ENCODE measurements at places on chromosomes 2 and 18.

DNA sequence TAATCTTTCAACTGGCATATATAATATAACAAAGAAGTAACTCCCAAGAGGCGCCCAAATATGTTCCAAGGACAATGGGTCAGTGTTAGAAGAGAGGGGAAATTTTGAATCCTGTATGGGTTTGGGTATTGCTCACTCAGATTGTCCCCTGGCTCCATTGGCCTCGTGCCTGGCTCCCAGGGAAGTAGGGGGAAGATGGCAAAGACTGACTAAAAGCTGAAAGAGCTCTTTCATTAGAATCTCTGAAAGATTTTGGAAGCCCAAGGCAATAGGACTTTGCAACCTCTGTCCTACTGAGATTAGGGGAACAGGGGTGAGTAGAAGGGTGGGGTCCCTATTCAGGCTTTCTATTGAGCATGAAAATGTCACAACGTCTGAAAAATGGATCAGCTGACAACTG lies 1272.8 kb upstream of the ZEB2 start:
- no peak for DNase-seq

DNA sequence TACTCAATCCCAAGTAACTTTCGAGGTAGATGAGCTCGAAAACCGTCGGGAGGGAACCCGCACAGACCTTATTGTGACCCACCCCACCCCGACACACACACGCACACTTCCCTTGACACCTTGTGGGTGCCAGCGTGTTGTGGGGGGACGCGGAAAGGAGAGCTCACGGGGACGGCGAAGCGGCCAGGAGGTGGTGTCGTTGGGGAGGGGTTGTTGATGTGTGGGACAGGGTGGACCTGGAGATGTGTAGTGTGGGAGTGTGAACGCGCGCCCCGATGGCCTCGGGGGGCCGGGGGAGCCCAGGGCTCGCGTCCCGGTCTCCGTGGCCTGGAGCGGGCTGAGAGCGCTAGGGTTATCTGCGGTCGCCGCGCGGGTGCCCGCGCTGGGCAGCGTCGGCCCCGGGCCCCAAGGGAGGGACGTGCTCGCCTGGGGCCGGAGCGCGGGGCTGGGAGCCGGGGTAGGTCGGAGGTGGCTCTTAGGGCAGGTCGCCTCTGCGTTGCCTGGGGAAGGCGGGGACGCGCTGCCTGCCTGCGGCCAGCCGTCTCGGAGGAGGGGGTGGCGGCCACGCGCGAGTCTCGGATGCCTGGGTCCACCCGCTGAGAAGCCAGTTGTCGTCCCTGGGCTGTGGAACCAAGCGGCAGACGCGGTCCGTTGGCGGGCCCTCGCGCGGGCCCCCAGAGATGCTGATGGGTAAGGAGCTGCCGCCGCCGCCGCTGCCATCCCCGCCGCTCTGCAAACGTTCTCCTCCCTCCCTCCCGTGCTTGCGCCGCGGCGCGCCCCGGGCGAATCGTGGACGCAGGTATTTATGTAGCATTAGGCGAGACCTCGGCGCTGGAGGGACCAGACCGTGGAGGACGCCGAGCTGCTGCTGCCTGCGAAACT lies 1.6 kb downstream of the KLHL29 start:
- DNase-seq, result no peak

GRCh38 chr18:22539051-22539765 lies 121.5 kb upstream of the CTAGE1 start:
- DNase-seq, result no peak

DNA sequence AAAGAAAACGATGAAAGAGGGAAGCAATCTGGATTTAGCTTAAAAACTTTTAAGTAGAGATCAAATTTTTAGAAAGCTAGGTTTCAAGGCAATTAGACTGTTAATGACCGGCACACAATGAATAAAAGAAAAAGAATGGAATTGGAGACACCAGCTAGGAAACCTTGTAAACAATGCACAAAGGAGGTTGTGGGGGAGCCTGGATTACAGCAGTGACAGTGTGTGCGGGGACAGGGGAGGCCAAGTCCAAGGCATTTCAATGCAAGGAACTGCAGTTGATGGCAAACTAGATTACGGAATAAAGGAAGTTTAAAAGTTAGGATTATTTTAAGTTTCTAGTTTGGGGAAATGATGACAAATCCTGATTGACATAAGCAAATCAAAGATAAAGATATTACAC lies 74.5 kb downstream of the DTNB start:
- DNase-seq, result no peak

DNA sequence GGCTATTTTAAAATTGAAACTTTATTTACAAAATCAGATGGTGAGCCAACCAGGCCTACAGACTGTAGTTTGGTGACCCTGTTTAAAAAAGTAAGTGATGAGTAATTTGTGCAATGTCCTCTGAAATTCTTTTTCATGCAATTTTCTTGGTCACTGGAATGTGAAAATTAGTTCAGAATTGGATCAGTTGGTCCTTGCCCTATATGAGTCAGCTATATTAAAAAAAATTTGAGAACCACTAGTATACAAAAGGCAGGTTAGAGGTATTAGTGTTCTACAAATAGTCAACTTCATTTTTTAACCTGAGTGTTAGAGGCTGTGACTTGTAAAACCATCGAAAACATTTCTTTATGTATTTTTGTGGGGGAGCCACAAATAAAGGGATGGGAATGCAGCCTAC lies 91.1 kb upstream of the NXPH2 start:
- no peak for DNase-seq

GRCh38 chr2:45452866-45453265 lies 158.2 kb downstream of the SRBD1 start:
- no peak for DNase-seq

- DNase-seq, result no peak
Observed at GRCh38 chr2:172826522-172826921, 90.9 kb downstream of the RAPGEF4 start.

- DNase-seq, result no peak
Observed at GRCh38 chr2:200243441-200243840, 63.1 kb upstream of the SPATS2L start.

DNA sequence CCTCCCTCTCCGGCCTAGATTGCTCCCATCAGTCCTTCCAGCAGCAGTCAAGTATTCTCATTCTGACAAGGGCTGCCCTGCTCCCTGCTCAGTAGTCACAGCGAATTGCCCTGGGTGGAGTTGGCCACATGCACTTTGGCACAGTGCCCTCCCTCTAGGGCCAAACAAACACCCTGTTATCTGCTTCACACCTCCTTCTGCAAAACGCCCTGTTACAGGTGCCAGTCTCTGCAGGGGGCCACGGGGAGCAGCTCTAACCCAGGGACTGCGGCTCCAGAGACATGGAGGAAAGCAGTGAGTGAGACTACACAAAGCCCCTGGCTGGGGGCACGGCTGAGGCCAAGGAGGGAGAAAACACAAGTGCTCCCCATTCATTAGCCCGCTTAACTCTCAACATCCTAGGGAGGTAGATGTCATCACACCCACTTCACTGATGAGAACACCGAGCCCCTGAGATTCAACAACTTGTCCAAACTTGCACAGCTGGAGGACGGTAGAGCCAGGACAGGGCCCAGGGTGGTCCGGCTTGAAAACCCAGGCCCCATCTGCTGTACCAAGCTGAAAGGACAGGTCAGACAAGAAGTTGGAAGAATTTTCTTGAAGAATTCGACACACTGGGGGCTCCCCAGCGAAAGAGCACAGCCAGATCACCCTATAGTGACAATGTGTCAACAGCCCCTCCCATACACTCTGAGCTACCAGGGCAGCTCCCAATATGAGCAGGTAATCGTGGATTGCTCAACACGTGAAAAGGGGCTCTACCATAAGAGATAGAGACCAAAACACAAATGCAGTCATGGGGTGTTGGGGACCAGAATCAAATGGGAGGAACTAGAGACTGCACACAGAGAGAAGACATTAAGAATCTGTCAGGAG lies 8.7 kb upstream of the TFCP2L1 start:
- DNase-seq, result no peak

DNA sequence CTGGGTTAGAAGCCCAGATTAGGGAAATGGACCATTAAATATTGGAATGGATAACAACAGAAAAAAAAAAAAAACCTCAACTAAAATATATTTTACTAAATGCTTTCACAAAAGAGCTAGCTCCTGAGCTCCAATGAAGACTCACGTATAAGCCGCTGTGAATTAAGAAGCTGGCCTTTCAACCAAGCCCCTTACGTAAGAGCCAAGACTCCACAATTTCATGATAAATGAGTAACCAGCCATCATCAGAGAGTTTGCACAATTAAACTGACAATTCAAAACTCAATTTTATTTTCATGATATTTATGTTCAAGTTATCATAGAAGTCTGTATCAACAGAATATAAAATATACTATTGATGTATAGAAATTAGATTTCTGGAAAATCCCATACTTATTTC lies 70.7 kb upstream of the HNRNPA3 start:
- no peak for DNase-seq

DNA sequence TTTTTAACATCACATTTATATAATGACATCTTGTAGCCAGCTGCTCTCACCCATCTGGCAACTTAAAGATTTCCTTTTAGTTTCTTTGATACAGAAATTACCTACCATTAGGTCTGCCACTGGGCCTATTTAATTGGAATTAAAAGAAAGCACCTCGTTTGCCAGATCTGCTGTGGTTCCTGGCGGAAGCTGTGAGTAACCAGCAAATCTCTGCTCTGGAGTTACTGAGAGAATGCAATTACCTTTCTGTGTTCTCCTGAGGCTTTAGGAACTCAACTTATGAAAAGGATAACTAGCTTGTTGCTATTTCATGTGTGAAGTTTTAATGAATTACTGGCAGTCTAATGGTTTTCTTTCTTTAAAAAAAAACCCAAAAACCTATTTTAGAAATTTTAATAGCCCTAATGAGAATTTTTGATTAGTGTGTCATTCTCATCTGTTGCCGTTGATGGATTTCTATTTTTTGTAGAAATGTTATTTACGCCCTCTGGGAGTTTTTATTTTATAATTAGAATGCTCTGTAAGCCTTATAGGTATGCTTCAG lies 69.7 kb upstream of the LYPD6B start:
- no peak for DNase-seq

- DNase-seq, result no peak
Observed at GRCh38 chr2:53765767-53766166, 1.8 kb upstream of the CHAC2 start.
